Upper lobe of left lung (tissue), 6 donors: ENCODE measurements at places on chromosomes 16 and 17. TPM values are rescaled to one million over a fixed set of nuclear protein-coding genes. Genes with fewer than 3 reads are reported as not detected.

The KREMEN2 gene
- not detected for total RNA-seq

The TBC1D3L gene
- total RNA-seq = 16.3 TPM

The KCNJ18 gene
- total RNA-seq = not detected

The IKZF3 gene
- total RNA-seq = 4.3 TPM

The AKAP10 gene
- 35.0 TPM for total RNA-seq

The OSGIN1 gene
- 24.2 TPM for total RNA-seq

The KRT10 gene
- total RNA-seq = 4.2 TPM

The PPP1R27 gene
- total RNA-seq = not detected

The ENPP7 gene
- not detected for total RNA-seq

DNA sequence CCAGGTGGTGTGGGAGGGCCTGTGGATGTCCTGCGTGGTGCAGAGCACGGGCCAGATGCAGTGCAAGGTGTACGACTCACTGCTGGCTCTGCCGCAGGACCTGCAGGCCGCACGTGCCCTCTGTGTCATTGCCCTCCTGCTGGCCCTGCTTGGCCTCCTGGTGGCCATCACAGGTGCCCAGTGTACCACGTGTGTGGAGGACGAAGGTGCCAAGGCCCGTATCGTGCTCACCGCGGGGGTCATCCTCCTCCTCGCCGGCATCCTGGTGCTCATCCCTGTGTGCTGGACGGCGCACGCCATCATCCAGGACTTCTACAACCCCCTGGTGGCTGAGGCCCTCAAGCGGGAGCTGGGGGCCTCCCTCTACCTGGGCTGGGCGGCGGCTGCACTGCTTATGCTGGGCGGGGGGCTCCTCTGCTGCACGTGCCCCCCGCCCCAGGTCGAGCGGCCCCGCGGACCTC, 798 bp downstream of the CLDN9 start:
- H3K27me3 ChIP-seq = no peaks in the 10 kb centered on the region
- H3K36me3 ChIP-seq = no peaks in the 10 kb centered on the region
- no peak for DNase-seq
- peaks cover 36% of the 10 kb centered on the region for H3K4me1 ChIP-seq

DNA sequence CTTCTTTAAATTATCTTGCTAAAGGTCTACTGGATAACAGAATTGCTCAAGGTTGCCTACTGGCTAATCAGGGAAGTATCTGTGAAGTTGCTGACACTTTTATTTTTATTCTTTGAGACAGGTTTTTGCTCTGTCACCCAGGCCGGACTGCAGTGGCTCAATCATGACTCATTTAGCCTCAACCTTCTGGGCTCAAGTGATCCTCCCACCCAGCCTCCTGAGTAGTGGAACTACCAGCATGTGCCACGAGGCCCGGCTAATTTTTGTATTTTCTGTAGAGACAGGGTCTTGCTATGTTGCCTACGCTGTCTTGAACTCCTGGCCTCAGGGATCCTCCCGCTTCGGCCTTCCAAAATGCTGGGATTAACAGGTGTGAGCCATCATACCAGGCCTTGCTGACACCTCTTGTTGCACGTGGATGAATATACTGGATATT, 43.1 kb downstream of the GLG1 start:
- no peaks in the 10 kb centered on the region for H3K27me3 ChIP-seq
- DNase-seq = peak; percentile 59
- no peaks in the 10 kb centered on the region for H3K36me3 ChIP-seq
- H3K27ac ChIP-seq = no peak overlapping the region
- no peak overlapping the region for H3K4me3 ChIP-seq

DNA sequence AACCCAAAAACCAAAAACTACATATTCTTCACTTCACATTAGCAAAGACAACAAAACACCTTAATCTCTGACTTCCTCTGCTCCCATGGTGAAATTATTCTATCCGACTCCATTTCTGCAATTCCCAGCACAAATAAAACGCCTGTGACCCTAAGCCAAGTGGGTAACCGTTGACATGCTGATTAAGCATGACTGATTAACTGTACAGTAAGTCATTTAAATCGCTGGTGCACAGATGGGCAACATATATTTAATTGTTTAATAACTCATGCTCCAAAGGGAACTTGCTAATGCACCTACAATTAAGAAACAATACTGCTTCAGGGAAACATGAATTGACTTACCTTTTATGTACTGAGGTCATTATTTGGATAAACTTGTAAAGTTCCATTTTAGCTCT, 436.7 kb downstream of the KIF2B start:
- DNase-seq = no peak
- no peaks in the 10 kb centered on the region for H3K36me3 ChIP-seq
- H3K27ac ChIP-seq = no peak overlapping the region
- no peak overlapping the region for H3K4me3 ChIP-seq
- no peaks in the 10 kb centered on the region for H3K4me1 ChIP-seq
- H3K27me3 ChIP-seq = no peaks in the 10 kb centered on the region

- no peak overlapping the region for H3K4me3 ChIP-seq
- DNase-seq = no peak
- H3K27me3 ChIP-seq = no peaks in the 10 kb centered on the region
- H3K27ac ChIP-seq = no peak overlapping the region
These were observed 122.8 kb downstream of the ZFHX3 start for GRCh38 chr16:72924927-72925630.

DNA sequence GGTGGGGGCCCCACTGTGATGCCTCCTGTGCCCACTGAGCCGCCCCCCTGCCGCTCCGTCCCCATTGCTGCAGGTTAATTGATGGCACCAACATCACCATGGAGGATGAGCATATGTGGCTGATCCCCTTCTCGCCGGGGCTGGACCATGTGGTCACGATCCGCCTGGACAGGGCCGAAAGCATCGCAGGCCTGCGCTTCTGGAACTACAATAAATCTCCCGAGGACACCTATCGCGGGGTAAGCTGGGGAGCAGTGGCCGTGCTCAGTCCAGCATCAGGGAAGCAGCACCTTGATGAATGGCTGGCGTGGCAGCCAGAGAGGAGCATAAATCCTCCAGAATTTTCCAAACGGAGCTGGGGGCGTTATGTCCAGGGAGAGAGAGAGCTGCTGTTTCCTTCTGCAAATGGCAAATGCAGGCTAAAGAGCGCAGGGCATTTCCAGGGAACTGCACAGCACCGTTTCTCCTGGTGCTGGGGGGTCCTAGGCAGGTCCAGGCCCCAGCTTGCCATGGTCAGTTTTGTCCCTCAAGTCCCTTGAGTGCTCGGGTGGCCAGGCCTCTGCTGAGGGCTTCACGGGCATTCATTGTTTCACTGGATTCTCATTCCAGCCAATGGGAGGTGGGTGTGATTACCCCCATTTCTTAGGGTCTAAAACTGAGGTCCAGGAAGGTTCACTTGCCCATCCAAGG, 216.4 kb downstream of the KATNIP start:
- H3K4me1 ChIP-seq = no peaks in the 10 kb centered on the region
- DNase-seq = no peak
- no peaks in the 10 kb centered on the region for H3K27me3 ChIP-seq
- no peak overlapping the region for H3K4me3 ChIP-seq
- no peak overlapping the region for H3K27ac ChIP-seq

DNA sequence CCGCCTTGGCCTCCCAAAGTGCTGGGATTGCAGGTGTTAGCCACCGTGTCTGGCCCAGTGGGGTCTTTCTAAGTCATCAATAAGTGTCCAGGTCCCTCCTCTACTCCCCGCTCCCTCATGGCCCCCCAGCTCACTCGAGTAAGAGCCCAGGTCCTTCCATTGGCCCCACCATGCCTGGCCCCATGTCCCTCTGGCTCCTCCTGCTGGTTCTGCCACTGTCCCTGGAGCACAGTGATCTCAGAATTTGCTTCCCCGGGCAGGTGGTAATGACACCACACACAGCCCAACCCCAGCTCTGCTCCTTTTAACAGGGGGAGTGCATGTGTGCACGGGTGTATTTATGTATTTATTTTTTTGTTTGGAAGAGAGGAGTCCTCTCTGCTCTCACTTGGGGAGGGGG, 19.6 kb downstream of the MGAT5B start:
- H3K36me3 ChIP-seq = no peaks in the 10 kb centered on the region
- H3K27me3 ChIP-seq = no peaks in the 10 kb centered on the region
- no peaks in the 10 kb centered on the region for H3K4me1 ChIP-seq
- no peak for DNase-seq

DNA sequence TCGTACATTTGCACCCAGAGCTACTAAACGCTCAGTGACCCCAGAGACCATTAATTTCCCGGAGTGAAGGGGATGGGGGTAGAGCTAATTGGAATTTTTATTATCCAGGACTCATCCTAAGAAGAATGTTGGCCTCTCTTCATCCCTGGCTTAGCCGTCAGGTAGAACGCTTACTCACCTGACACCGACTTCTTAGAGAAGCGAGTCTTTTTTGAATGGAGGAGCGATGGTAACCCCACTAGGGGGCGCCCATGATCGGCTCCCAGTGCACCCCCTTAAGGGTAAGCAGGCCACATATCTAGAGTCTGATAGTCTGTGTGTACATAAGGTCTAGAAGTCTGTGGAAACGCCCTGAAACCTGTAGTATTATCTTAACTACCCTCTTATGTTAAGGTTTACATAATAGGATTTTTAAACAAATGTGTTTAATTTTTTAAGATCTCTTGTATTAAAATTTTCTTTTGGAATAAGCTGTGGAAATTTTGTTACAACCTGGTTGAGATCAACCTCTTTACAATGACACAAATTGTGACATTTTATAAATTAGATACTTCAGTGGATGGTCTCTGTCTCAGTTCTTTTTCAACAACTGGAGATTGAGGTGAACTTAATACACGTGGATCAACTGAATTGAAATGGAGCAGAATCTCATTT, 229.8 kb downstream of the CPPED1 start:
- DNase-seq = no peak
- peaks cover 9% of the 10 kb centered on the region for H3K36me3 ChIP-seq
- H3K27me3 ChIP-seq = no peaks in the 10 kb centered on the region
- no peaks in the 10 kb centered on the region for H3K4me1 ChIP-seq
- no peak overlapping the region for H3K4me3 ChIP-seq

DNA sequence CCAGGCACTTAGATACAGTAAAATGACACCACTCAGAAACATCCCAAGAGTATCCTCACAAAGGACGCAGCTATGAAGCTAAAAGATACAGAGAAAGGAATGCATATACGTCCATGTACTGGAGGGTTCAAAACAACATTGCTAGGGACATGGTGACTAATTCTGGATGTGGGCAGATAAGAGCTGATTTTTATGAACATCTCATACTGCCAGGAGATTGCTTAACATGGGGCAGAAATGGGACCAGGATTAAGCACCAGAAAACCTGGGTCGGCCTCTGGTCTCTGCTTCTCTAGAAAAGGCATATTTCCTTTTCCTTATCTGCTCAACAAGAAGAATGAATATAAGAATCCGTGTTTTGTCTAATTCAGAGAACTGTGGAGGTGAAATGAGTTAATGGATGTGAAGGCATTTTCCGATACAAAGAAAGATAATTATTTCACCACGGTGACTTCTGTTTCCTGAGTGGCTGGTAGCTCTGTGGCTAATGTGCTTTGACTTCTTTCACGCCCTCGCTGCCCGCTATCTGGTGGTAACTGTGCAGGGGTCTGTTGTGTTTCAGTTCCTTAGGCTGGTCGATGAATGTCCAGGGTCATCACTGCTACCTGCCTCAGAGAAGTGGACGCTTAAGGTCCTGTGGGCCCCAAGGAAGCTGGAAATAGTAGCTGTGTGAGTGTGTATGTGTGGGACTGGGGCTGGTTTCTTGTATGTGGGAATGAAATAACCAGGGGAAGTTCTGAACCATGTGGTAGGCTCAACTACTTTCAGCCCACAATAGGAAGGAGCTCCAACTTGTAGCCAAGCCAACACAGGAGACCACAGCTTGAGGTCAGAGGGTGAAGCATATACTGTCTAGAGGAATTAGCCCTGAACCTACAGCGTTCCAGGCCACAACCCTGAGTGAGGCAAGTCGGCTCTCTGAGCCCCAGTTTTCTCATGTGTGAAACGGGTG, 15.8 kb upstream of the CCL5 start:
- no peak overlapping the region for H3K27ac ChIP-seq
- DNase-seq = no peak
- no peaks in the 10 kb centered on the region for H3K36me3 ChIP-seq
- no peaks in the 10 kb centered on the region for H3K27me3 ChIP-seq
- no peaks in the 10 kb centered on the region for H3K4me1 ChIP-seq

GRCh38 chr17:28716740-28717577, 709 bp downstream of the RAB34 start:
- H3K4me1 ChIP-seq = peaks cover 55% of the 10 kb centered on the region
- H3K4me3 ChIP-seq = peak overlapping the region; percentile 71
- H3K27ac ChIP-seq = peak overlapping the region; percentile 92

- DNase-seq = no peak
- peaks cover 12% of the 10 kb centered on the region for H3K4me1 ChIP-seq
- H3K27me3 ChIP-seq = no peaks in the 10 kb centered on the region
- peak overlapping the region; percentile 13 for H3K27ac ChIP-seq
- no peak overlapping the region for H3K4me3 ChIP-seq
These were observed 125.2 kb upstream of the ZFHX3 start for GRCh38 chr16:73172973-73173709.

DNA sequence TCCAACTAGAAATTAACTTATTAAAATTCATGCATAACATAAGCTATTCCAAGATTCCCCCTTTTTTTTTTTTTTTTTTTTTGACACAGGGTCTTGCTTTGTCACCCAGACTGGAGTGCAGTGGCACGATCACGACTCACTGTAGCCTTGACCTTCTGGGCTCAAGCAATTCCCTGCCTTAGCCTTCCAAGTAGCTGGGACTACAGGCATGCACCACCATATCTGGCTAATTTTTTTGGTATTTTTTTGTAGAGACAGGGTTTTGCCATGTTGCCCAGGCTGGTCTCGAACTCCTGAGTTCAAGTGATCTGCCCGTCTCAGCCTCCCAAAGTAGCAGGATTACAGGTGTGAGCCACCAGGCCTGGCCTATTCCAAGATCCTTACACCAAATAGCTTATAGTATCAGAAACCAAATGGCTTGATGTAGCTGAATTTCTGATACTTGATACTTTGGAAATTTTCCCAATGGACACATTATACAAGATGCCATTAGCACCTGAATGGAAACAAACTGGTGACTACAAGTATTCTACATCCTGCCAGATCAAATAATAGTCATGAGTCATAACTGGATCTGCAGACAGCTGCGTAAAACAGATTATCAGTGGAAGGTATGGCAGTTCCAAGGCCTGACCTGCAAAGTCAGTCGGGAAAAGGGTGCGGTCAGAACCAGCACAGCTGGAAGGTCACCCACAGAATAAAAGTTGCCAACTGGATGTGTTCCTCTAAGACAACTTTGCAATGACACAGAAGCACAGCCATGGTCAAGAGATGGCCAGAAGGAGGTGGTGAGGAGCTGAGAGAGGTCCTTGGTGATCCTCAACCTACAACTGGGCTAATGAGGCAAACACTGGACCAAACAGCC, 14.5 kb downstream of the TUBG1 start:
- no peak for DNase-seq
- no peaks in the 10 kb centered on the region for H3K36me3 ChIP-seq

- H3K4me1 ChIP-seq = peaks cover 61% of the 10 kb centered on the region
- DNase-seq = peak; percentile 76
- no peak overlapping the region for H3K4me3 ChIP-seq
- no peaks in the 10 kb centered on the region for H3K27me3 ChIP-seq
These were observed 4.5 kb upstream of the TMEM92 start for GRCh38 chr17:50269477-50270434.
